ENCODE measurements at places on chromosomes 7 and 10. TPM values are rescaled to one million over a fixed set of nuclear protein-coding genes. Genes with fewer than 3 reads are reported as not detected.

RADIL gene
- total RNA-seq: 0.26 TPM

PLXDC2 gene
- total RNA-seq: 3.8 TPM

RABGEF1 gene
- total RNA-seq: 31.4 TPM

MUC12 gene
- 0.34 TPM for total RNA-seq

RAMP3 gene
- 0.17 TPM for total RNA-seq

FAM13C gene
- 5.7 TPM for total RNA-seq

NPSR1 gene
- total RNA-seq: not detected

GDI2 gene
- 544 TPM for total RNA-seq

CPN1 gene
- total RNA-seq: not detected

CNTNAP2 gene
- not detected for total RNA-seq

TACC2 gene
- 2.5 TPM for total RNA-seq

PTF1A gene
- total RNA-seq: not detected

SAMD8 gene
- total RNA-seq: 31.7 TPM

DRGX gene
- not detected for total RNA-seq

HOXA7 gene
- total RNA-seq: not detected

OR6V1 gene
- not detected for total RNA-seq

LRRC18 gene
- not detected for total RNA-seq

SEMA4G gene
- total RNA-seq: 1.6 TPM

CFAP70 gene
- total RNA-seq: 2.1 TPM

LRRN3 gene
- total RNA-seq: 1.4 TPM
